ENCODE measurements at places on chromosomes 12 and 14.

DNA sequence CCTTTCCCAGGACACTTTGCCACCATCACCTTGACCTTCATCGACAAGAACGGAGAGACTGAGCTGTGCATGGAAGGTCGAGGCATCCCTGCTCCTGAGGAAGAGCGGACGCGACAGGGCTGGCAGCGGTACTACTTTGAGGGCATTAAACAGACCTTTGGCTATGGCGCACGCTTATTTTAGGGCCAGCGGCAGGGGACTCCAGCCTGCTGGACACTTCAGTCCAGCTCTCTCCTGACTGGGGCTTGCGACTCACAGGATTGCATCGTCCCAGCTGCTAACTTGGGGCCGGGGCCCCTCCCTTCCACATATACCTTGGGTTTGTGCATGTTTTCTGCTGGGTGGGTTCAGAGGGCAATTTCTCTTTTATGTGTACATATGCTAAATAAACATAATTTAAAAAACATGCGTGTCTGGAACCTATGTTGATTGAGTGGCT lies 11.2 kb downstream of the AHSA1 start:
- DNase-seq, result no peak

DNA sequence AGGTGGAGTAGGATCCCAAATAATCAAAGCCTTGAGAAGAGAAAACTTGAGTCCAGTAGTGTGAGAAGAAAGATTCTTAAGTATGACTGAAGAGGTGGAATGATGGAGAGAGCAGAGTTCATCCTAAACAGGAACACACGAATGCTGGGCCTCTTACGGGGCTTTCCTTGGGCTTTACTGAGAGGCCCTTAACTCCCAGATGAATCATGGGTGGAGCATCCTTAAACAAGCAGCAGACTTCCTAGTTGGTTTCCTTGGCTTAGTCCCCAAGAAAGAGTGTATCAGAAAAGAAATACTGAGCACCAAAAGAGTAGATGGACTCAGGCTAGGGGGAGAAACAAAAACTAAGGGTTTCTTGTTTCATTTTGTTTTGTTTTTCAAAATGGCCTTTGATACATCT lies 132.5 kb downstream of the GPR135 start:
- no peak for DNase-seq

- DNase-seq, result no peak
Measured at GRCh38 chr14:36751106-36751505, 89.4 kb downstream of the PAX9 start.

- DNase-seq, result no peak
Measured at GRCh38 chr12:32964981-32965585, 68.5 kb upstream of the PKP2 start.

GRCh38 chr14:97177016-97177415 lies 379.8 kb downstream of the VRK1 start:
- DNase-seq, result no peak

DNA sequence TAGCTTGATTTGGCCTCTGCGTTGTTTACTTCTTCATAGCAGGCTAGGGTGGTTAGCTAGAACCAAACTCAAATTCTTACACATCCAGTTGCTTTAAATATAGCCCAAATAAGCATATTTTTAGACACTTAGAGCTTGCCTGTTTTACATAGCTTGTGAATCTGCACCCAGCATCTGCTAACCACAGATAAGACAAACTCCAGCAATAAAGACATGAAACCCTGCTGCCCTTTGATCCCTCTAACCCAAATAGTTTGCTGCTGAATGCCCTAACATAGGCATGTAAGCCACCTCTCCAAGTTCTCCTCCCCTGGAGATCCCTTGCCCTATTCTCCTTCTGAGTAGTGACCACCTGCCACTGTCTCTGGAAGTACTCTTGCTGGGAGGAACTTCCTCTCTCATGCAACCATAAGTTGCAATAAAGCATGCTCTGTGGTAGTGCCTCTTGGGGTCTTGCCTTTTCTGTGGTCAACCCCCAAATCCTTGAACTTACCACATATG lies 185.6 kb downstream of the TMEM117 start:
- DNase-seq, result no peak

- DNase-seq, result no peak
Measured at GRCh38 chr12:113278633-113279032, 56.3 kb downstream of the SLC8B1 start.

DNA sequence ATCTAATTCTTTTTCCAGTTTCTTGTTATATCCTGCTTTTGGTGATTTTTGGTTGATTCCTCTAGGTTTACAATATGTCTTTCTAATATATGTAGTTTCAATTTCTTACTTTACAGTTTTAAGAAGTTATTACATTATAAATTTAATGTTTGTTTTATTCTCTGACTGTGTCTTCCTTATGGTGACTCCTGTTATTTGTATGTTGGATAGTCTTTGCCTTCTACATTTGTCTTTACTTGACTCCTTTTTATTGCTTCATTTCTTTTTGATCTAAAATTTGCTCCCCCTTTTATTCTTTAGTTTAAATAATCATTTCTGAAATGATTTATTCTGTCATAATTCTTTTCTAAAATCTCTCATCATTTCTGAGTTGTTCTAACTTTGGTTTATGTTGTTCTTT lies 125.8 kb downstream of the CCDC91 start:
- DNase-seq, result no peak

DNA sequence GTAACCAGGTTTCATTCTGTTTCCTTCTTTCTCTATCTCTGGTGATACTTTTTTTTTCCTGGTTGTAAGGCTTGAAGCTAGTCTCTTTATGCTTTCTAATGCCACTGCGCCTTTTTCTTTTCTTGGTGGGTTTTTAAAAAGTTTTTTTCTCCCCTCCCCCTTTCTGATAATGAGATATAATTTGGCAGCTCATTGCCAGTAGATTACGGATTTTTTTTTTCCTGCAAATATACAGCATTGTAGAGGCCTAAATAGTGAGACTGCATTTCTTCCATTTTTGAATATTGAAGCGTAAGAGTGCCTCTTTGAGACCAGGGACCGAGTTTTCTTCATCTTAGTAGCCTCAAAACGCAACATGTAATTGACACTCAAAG lies 1.1 kb downstream of the PAPOLA start:
- no peak for DNase-seq

DNA sequence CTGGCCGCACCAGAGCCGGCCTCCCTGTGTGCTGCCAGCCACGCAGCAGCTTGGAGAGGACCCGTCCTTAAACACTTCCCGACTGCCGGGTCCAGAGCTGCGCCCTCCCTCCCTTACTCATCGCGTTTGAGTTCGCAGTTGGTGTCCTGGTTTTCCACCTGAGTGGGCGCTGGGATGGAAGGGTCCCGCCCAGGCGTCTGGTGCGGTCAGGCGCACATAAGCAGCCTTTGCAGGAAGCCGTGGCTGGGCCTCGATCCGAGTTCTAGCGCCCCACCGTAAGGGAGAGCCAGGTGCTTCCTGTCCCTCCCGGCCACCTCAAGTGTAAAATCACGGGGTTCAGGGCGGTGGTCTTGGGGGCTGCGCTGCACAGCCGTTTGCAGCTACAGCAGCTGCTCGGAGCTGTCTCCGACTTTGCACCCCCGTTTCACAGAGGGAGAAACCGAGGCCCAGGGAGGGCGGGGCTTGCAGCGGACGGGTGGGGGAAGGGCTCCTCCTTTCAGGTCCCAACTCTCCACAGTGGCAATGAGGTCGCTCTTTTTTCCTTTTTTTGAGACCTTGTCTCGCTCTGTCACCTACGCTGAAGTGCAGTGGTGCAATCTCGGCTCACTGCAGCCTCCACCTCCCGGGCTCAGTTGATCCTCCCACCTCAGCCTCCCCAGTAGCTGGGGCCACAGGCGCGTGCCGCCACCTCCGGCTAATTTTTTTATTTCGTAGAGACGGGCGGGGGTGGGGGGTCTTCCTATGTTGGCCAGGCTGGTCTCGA lies 51.3 kb downstream of the LRCOL1 start:
- no peak for DNase-seq

DNA sequence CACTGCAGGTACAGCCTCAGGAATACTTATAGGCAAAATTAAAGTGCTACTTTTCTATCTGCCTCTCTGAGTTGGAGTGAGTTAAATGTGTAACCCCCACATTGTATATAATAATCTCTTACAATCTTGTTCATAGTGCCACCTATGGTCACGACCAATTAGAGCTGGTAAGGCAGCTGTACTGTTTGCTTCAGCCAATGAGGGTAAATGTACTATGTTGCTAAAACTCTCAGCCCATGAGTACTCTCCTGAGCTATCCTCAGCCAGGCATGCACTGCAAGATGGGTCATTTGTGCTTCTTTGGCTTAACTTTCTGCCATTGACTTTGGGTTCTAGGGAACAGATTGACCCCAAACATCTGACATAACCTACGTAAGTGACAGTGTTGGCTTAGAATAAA lies 15.0 kb upstream of the MDM2 start:
- no peak for DNase-seq

DNA sequence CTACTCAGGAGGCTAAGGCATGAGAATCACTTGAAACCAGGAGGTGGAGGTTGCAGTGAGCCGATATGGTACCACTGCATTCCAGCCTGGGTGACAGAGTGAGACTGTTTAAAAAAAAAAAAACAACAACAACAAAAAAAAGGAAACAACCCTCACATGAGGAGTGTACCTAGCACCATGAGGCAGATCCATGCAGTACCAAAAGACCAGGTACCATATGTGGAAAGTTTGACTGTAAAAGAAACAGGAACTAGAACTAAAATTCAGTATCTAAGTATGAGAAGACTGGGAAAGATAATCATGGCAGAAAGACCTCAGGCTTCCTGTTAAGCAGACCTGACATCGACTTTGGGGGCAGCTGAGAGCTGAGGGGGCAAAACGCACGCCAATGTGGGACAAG lies 55.1 kb downstream of the TRAFD1 start:
- no peak for DNase-seq

- no peak for DNase-seq
Measured at GRCh38 chr14:90870950-90871604, 54.8 kb upstream of the TTC7B start.

GRCh38 chr14:58805057-58805456 lies 167.3 kb downstream of the DACT1 start:
- DNase-seq, result no peak

DNA sequence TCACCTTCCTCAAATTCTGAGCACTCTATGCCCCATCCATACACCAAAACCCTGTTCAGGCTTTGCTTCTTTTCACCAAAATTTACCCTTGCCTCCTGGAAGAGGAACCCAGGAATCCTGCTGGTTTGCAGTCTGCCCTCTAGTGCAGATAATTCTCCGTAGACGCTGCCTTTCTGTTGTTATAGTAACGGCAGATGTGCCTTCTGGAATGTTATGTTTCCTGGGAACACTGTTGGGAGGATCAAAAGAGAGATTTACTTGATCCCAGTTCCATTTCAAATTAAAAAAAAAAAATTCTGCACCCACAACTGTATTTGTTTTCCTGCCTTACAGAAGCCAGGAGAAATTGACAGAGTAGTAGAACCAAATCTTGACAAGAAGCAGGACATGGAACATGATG lies 104.2 kb upstream of the RMST start:
- DNase-seq, result no peak

DNA sequence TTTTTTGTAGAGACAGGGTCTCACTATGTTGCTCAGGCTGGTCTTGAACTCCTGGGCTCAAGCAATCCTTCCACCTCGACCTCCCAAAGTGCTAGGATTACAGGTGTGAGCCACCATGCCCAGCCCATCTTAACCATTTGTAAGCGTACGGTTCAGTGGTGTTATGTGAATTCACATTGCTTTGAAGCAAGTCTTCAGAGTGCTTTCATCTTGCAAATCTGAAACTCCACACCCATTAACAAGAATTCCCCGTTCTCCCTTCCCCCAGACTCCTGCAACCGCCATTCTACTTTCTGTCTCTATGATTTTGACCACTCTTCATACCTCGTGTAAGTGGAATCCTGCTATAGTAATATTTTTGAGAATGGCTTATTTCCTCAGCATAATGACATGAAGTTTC lies 24.9 kb upstream of the BICDL1 start:
- DNase-seq, result no peak

DNA sequence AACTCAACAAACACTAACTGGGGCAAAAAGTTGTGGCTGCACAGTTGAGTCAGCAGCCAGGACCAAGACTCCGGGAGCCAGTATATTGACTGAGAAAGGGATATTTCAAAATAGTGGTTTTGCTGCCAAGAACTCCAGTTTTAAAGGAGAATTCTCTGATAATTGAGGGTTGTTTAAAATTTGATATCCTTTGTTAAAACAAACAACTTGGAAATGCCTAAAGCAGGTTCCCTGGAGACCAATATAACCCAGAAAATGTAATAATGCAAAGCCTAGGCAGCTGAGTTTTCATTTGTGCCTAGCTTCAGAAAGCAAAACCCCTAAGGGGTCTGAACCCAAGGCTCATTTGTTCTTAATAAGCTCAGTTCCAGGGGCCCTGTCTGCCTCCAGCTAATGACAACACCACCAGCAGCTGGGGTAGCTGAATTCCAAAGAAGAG lies 311.7 kb upstream of the CCDC196 start:
- no peak for DNase-seq

GRCh38 chr12:101044512-101045059 lies 165.5 kb downstream of the SLC5A8 start:
- no peak for DNase-seq

- no peak for DNase-seq
Measured at GRCh38 chr14:80751285-80751684, 190.3 kb downstream of the CEP128 start.

DNA sequence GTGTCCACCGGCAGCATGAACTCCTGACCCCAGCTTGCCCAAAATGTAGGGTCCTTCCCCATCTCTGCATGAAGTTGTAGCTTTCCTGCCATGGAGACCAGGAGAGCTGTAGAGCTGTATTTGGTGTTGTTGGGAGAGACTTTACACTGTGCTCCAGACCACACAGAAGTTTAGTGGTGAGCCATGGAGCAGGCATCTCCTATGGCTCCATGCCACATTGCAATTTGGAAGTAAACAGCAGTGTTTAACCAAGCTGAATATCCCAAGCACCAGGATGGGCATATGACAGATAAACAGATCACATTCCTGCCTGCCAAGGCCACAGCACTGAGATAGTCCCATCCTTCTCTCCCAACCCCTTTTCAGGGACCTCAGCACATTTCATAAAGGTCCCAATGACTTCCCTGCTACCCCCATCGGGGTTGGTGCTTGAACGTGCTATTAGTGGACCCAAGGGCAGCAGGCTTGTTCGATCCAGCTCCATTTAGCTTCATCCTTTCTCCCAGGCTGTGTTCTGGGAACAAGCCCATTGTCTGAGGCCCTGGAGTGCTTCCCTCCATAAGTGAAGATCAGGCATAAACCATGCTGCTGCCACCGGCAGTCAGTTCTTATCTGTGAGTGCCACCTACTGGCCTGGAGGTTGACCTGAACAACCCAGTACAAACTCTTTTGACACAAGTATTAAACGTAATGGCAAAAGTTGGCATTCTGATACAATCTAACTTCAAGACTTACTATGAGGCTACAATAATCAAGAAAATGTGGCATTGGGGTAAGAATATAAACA lies 172.3 kb upstream of the ATXN7L3B start:
- DNase-seq, result no peak

DNA sequence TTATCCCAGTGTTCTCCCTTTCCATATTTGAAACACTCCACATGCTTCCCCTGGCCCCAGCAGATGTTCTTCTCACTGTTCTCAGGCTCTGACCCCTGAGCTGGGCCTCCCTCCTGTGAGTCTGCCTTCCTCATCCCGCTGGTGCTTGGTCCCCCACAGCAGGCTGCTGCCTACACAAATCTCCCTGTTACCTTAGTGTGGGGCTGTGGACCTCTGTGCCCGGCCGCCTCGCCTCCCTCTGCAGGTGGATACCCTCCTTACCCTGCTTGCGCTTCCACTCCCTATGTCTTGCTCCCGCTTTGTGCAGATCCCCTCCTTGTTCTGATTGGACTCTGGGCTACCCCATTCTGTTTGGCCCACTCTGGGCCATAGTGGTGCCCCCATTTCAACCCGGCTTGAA lies 6.9 kb downstream of the DERA start:
- no peak for DNase-seq

All from NCI-H2081 treated with DMSO at 0.1 percent for 48 hours (cell line).